ENCODE measurements at places on chromosomes 2 and 18. TPM values are rescaled to one million over a fixed set of nuclear protein-coding genes. Genes with fewer than 3 reads are reported as not detected.

The UPP2 gene
- not detected for total RNA-seq

DNA sequence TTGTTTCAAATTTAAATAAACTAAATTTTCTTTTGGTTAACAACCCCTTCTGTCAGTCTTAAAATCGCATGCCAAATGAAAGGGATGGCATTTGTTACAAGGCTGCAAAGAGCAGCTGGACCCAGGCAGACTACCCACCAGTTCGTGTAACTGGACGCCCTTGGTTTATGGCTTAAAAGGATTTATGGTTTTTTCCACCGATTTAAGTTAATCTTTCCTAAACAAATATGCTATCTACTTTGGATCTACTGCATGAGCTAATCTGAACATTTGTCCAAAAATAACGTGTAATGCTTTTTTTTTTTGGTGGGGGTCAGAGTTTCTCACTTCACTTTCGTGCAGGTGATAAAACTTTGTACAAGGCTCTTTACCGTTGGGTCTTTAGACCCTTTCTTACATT is 62.9 kb downstream of the DIS3L2 start:
- no peak for DNase-seq

DNA sequence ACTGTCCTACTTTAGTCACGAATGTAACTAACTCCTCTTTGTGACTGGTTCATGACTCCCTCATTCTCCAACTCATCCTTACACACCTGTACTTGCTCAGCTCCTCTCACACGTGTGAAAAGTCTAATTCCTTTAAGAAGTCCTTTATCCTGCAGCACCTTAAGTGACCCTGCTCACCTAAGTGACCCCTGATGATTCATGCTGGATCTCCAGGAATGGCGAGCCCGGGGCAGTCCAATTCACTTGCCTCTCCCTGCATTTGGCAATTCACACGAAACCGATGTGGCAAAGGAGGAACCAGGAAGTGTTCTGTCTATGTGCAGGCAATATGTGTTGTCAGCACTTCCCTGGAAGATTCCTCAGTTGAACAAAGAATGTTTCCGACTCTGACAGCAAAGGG is 189.8 kb upstream of the NABP1 start:
- no peak for DNase-seq

The CNTNAP5 gene
- not detected for total RNA-seq

GRCh38 chr2:171102802-171103201 is 57.9 kb downstream of the TLK1 start:
- no peak for DNase-seq

The IL1F10 gene
- total RNA-seq = not detected

The REG1B gene
- not detected for total RNA-seq

DNA sequence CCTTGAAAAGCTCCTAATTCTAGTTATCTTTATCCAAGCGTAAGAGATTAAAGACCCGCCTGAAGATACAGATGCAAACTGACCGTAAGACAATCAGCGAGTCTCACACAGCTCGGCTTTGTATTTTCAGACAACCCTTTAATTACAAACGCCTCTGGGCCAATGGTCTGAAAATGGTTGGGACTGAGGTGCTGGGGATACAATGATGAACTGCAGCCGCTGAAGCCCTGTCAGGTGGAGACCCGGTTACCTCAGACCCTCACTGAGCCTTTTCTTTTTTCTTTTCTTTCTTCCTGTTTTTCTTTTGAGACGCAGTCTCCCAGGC is 715 bp upstream of the CFAP36 start:
- no peak for DNase-seq

- DNase-seq = peak; percentile 43
These were observed 571.2 kb downstream of the ZEB2 start for GRCh38 chr2:143948710-143949109.

The NCL gene
- total RNA-seq = 289 TPM
